ENCODE measurements at places on chromosomes 5 and 9.

DNA sequence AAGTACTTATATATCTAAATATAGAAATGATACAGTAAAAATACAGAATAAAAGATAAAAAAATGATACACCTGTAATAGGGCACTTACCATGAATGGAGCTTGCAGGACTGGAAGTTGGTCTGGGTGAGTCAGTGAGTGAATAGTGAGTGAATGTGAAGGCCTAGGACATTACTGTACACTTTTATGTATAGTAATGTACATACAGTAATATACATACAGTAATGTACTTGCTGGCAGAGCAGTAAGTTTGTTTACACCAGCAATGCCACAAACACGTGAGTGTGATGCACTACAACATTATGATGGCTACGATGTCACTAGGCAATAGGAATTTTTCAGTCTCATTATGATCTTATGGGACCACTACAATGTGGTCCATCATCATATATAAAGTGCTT is 34.2 kb downstream of the SUSD1 start:
- DNase-seq = no peak

DNA sequence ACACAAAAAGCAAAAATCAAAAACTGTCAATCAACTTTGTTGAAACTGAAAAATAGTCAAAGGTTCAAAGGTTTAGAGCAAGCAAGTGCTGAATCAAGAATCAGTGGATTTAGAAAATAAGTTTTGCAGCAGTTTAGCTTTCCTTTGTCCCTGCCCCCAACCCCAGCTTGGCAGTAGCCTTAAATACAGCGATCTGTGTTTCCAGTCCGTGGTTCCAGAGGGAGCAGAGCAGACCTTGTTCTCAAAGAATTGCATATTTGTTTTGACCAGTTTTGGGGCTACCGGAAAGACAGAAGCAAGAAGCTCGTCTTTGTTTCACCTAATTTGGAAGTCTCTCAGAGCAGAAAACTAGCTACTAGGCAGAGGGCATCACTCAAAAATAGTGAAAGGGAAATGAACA is 57.2 kb upstream of the PRDM9 start:
- no peak for DNase-seq

DNA sequence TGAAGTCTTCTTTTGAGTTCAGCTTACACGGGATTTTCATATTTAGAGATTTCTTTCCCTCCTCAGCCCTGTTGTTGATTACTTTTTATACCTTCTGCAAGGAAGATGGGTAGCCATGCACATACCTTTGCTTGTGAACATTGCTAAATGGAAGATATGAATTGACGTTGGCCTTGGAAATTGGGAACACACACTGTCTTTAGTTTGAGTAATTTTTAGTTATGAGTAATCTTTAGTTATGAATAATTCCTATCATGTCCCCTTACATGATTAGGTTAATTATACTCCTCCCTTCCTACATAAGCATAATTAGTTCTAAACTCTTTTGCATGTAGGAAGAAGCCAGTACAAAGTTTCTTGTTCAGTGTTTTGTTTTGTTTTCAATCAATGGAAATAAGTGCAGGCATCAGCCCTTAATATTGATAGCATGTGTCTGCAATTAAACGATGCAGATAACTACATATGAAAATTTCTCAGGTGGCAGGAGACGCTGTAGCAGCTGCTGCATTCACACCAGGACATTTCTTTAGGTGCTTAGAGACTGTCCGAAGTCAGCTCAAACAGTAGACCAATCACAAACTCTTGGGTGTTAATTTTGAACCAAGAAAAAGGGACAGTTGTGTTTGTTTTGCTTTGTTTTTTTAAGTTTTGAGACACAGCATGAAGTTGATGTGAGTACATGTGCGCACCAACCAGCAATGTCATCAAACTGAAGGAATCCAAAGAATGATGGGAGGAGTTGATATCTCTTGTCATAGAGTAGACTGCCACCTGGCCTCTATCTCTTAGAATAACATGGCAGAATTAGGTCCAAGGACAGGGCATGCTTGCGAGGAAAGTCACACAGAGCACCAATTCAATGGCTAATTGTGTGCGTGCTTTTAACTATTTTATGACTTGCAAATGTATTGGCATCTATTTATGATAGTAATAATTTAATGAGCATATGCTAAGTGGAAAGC is 51.4 kb downstream of the SMARCA2 start:
- no peak for DNase-seq

- DNase-seq = no peak
Observed at GRCh38 chr9:32867601-32868204, 84.4 kb downstream of the TMEM215 start.

- DNase-seq = no peak
Observed at GRCh38 chr9:87020169-87020950, 73.1 kb upstream of the GAS1 start.
